Muscle of leg (tissue), 16 donors: ENCODE measurements at places on chromosomes 1 and 21.
A peak's percentile ranks its signal among the peaks of the same experiment; 100 is the strongest.

GRCh38 chr21:26852423-26852822 is 7.2 kb upstream of the ADAMTS1 start:
- no peak for DNase-seq

GRCh38 chr21:45970674-45971615 is 10.6 kb upstream of the COL6A1 start:
- DNase-seq, result peak; percentile 80

DNA sequence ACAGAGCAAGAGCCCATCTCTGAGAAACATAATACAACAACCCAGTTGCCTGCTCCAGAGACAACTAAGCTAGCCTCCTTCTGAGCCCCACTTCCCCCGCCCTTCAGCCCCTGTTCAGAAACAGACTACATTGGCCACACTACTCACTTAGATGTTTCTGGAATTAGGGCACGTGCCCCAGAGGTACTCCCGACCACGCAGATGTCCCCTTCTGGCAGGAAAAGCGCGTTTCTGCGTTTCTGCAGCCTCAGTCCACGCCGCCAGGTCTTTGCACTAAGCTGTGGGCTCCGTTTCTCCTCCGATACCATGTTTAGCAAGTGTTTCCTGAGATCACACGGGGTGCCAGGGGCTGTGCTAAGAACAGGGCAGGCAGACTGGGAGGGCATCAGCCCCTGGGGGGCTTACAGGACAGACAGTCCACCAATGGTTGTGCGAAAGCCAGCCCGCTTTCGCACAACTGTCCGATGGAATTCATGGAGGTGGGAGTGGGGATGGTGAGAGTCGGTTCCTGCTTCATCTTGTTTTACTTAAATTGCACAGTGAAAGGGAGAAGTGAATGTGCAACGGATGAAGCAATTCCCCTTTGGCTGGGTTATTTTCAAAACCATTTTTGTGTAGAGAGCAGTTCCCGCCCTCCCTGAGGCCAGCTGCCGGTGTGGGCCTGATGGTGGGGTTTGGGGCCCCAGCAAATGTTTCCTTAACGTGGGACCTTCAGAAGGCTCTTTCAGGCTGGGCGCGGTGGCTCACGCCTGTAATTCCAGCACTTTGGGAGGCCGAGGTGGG is 2.7 kb downstream of the PIK3CD start:
- DNase-seq, result peak; percentile 57

- no peak for DNase-seq
These were observed 29.0 kb downstream of the VWA5B1 start for GRCh38 chr1:20319456-20320220.

DNA sequence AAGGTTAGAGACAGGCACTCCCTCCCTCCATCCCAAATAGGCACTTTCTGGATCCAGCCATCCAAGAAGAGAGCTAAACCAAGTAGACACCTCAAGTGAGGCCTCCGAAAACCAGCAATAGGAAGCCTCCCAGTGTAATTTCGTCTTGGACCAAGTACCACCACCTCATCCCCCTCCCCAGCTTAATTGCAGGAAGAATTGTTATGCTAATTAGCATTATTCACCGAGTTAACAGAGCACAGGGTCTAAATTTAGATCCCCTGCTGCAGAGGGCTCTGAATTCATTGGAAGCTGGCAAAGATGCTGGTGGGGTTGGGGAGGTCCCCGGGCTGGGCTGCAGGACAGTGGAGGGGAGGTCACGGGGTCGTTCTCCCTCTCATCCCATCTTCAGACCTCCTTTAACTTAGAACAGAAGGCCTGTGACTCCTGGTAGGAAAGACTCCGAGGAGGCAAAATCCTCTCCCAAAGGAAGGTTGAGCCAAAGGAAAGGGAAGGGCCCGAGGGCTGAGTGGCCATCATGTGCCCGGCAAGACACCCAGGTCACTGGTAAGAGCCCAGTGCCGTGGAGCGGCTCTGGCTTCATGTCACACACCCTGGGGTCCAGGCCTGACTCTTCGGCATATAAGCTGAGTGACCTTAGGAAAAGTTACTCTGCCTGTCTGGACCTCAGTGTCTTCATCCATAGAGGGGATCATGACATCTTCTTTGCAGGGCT is 209.2 kb upstream of the GRIK3 start:
- no peak for DNase-seq

DNA sequence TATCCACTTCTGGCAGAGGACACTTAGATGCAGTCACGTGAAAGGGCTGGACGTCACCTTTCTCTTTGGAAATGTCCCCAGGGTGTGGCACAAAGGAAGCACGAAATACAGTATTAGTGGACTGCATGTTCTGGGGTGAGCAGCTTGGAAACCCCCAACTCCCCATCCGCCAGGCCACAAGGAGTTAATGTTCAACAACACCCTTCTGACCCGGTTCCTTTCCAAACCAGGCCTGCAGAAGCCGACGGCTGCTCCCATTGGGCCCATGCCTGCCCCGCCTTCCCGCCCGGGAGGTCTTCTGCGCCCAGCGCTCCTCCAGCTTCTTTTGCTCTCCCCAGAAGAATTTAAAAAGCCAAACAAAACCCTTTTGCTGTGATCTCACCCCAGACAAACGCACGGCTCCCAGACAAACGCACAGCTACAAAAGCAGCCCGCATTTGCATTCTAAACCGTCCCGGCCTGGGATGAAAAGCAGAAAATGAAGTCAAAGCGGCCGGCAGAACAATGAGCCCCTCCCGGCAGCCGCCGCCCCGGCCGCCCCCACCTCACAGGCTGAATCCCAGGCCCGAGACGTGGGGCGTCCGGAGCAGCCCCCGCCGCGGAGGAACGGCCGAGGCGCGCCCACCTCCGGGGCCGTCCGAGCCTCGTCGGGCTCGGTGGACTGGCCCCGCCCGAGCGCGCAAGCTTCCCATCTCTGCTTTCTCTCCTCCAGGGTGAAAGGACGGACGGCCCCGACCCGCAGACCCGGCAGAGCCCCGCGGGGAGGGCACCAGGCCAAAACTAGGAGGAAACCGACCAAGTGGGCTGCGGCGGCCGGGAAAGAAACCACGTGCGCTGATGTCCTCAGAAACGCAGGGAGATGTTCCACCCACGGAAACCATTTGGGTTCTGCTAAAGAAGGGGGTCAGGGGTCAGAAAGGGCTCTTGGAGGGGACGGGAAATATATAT is 101.9 kb downstream of the PLPP3 start:
- DNase-seq, result peak; percentile 72

DNA sequence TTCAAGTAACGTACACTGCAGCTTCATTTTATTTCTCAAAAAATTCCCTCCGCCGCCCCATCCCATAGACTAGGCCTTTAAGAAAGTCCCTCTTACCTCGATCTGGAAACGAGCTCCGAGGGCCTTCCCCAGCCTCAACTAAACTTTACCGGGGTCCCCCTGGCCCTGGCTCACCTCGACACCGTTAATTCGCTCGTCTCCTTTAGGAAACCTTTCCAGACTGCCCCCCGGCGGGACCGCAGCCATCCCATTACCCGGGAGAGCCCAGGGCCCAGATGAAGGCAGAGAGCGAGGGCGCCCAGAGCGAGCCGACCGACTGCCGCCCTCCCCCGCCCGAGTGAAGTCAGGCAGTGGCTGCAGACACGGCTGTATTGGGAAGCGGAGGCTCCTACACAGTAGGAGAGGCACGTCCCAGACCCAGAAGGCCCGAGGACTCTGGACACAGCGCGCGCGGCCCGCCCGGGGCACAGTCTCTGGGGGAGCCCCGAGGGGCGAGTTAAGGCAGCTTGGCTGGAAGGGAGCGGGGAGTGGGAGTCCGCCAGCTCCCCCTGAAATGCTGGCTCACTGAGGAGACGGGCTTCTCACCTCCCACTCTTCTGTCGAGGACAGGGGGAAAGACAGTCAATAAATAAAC is 14.6 kb downstream of the SEMA6C start:
- DNase-seq, result peak; percentile 65

DNA sequence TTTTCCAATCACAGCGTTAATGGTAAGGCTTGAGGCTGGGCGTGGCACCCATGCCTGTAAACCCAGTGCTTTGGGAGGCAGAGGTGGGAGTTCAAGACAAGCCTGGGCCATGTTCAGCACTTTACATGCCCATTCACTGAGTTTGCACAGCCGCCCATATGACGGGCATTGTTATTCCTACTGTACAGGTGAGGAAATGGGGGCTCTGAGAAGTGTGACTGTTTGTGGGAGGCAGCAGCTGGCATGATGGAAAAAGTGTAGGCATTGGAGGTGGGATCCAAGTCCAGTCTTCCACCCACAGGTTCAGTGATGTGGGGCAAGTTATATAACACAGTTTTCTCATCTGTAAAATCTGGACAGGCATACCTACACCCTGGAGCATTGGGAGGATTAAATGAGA is 445.9 kb downstream of the KIF26B start:
- no peak for DNase-seq

DNA sequence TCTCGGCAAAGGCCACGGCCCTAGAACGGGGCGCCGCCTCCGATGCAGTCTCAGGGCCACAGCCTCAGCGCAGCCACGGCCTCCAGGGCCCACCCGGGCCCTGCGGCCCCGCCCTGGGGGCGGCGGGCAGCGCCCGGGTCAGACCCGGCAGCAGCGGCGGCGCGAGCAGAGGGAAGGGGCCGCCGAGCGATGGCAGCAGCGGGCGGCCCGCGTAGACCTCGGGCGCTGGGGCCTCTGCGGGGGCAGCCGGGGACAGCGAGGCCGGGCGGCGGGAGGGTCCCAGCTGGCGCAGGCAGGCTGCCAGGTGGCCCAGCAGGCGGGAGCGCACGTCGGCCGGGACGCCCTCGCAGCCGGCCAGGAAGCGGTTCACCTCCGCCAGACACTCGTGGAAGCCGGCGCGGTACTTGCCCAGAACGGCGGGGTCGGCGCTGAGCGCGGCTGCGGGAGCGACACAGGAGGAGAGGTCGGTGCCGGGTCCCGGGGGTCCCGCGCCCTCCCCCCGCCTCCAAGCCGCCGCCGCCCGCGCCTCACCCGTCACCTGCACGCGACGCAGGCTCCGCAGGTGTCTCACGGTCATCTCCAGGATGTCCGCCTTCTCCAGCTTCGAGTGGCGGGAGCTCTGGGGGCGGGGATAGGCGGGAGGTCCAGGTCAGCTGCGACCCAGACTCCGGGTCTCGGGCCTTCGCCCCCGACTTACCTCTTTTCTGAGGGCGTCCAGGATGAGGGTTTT is 737 bp downstream of the HES4 start:
- peak; percentile 66 for DNase-seq

GRCh38 chr1:2115008-2115641 is 64.9 kb downstream of the PRKCZ start:
- DNase-seq, result no peak

DNA sequence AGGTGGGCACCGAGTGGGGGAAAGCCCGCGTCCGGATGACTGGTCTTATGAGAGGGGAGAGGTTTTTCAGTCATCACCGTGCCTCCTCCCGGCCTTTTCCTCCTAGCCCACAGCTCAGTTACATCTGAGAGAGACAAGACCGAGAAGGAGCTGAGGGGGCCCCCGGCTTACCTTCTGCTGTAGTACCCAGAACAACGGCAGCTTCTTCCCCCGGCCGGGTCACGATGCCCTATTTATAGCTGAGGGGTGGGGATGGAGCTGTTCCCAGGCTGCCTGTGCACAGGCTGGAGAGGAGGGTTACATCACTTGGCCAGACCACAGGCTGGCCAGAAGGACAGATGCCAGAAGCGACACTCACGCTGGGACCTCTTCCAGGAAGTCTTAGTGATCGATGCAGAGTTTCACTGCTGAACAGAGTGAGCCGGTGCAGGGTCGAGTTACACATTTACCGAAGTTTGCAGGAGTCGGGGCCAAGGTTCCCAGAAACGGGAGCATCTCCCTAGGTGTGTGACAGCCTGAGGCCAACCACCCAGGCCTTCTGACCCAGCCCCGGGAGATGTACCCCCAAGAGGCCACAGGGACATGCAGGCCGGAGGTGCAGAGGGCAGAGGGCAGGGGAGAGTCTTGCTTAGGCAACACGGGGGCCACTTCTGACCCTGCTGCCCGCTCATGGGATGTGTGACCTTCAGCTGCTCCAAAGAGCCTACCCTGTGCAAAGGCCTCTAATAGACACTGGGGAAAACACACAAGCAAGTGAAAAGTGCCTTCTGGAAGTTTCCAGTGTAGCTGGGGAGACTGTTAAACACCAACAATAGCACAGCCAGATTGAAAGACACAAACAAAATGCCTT is at the start of gene AGT:
Gene AGT (minus strand): TSS at position 208 of the 850 bp plus-strand sequence. CDS start 3,299 bp downstream, outside the sequence.
- peak; percentile 92 for DNase-seq

DNA sequence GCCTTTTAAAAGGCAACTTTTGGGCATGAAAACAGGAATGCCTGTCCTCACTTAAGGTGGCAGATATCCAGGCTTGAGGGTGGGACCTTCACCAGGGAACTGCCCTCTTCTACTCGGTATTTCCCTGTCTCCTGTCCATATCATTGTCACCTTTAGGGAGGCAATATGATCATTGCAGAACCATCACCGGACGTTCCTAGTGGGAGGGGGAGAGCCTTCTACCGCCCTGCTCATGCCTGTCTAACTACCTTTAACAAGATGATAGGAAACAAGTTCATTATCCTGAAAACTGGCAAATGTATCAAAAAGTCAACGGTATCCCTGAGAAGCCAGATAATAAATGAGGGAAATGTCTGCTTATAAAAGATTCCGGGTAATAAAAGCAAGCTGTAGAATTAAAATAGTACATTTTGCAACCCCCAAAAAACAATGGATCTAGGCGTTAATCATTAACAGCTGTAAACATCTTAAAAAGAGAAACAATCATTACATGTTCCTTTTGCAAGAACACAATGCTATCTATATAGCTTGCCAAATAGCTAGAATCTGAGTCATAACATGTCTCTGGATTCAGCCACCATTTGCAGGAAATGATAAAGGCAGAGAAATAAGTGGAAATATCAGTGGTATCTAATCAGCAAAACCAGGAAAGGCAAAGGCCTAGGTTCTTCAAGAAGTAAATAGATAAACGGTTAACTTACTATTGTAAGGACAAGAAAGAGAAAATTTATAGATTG is 852.9 kb upstream of the ADGRL4 start:
- DNase-seq, result peak; percentile 25

GRCh38 chr1:99170516-99170915 is 93.8 kb upstream of the PLPPR4 start:
- no peak for DNase-seq

GRCh38 chr1:94708811-94709210 is 111.3 kb upstream of the SLC44A3 start:
- DNase-seq, result no peak

DNA sequence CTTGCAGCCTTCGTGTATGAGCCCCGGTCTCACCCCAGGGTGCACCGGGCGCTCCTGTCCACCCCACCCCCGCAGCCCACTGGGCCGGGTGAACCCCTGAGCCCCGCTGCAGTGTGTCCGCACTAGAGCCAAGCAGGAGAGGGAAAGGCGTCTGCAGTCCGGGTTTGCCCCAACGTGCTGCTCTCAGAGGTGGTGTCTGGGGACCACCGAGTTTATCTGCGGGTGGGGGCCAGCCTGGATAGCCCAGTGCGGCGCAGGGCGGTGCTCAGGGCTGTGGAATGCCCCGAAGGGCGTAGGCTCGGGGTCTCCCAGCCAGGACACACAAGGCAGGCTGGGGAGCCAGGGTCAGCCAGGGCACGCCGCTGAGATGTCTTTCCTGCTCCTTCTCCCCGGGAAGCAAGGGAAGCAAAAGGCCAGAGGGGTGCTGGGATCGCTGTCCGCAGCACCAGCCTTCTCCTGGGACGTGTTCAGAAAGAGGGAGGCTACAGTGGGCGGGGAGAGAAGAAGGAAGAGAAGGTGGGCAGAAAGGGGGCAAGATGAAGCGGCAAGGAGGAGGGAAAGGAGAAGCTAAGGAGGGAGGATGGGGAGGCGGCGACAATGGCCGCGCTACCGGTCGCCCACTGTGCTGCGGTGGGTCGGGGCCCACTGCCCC is 56.6 kb downstream of the MAB21L3 start:
- peak; percentile 26 for DNase-seq

- DNase-seq, result no peak
These were observed 689 bp upstream of the ZNF644 start for GRCh38 chr1:91022518-91022929.

- DNase-seq, result no peak
These were observed 29.6 kb downstream of the SLC1A7 start for GRCh38 chr1:53112861-53113260.
